ENCODE measurements at places on chromosomes 16 and 17. TPM values are rescaled to one million over a fixed set of nuclear protein-coding genes. Genes with fewer than 3 reads are reported as not detected.

- DNase-seq, result no peak
Observed at GRCh38 chr16:69217433-69217832, 30.5 kb downstream of the SNTB2 start.

GRCh38 chr16:5601957-5602356 lies 504.4 kb upstream of the EEF2KMT start:
- no peak for DNase-seq

GRCh38 chr16:71327720-71328119 lies 30.8 kb upstream of the CALB2 start:
- DNase-seq, result no peak

GRCh38 chr16:65059406-65059980 lies 62.4 kb downstream of the CDH11 start:
- DNase-seq, result no peak

- peak; percentile 68 for DNase-seq
Observed at GRCh38 chr16:51392521-51393187, 241.6 kb upstream of the SALL1 start.

- no peak for DNase-seq
Observed at GRCh38 chr16:80063031-80063712, 462.6 kb upstream of the MAF start.

- DNase-seq, result no peak
Observed at GRCh38 chr17:10435096-10435495, 13.3 kb upstream of the MYH8 start.

DNA sequence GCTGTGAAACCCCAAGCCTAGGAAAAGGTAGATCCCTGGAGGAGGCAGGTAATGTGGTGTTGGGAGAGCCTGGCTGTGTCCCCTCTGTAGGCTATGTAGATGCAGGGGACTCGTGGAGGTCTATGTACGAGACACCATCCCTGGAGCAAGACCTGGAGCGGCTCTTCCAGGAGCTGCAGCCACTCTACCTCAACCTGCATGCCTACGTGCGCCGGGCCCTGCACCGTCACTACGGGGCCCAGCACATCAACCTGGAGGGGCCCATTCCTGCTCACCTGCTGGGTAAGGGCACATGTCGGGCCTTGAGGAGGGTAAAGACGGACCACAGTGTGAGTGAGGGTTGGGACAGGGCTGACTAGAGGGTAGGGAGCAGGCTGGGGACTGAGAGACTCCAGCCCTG lies 12.0 kb downstream of the ACE start:
- no peak for DNase-seq

DNA sequence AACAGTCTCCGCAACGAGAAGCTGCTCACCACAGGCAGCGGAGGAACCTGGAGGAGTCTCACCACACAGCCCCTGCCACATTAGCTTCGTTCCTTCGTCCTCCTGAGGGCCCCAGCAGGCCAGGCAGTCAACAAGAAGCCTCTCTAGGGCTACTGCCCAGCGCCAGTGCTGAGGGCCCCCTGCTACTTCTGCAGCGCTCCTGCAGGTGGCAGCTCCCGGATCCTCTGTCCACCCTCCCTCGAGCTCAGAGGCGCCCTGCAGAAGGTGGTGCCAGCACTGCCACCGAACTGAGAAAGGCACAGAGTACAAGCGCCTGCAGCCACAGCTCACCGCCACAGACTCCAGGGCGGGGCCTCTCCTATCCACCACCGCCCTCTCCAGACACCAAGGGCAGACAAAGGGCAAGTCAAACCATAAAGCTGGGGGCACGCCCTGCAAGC lies 27.3 kb downstream of the KDM8 start:
- DNase-seq, result no peak

DNA sequence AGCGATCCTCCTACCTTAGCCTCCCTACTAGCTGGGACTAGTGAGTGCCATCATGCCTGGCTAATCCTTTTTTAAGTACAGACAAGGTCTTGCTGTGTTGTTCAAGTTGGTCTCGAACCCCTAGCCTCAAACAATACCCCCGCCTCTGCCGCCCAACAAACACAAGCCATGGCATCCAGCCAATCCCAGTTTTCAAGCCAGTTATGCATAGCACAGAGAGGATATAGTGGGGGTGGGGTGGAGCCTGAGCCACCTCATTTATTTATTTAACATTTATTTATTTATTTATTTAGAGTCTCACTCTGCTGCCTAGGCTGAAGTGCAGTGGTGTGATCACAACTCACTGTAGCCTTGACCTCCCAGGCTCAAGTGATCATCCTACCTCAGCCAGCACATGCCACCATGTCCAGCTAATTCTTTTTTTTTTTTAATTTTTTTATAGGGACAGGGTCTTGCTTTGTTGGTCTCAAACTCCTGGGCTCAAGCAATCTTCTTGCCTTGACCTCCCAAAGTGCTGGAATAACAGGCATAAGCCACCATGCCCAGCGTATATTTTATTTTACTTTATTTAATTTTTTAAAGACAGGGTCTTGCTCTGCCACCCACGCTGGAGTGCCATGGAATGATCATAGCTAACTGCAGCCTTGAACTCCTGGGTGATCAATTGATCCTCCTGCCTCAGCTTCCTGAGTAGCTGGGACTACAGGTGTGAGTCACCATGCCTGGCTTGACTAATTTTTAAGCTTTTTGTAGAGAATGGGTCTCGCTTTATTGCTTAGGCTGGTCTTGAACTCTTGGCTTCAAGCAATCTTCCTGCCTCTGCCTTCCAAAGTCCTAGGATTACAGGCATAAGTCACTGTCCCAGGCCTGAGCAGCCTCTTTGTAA lies 26.2 kb upstream of the KLHL11 start:
- DNase-seq, result no peak

- no peak for DNase-seq
Observed at GRCh38 chr17:75853433-75853832, 1.7 kb downstream of the WBP2 start.

- no peak for DNase-seq
Observed at GRCh38 chr17:36204724-36205500, 6.0 kb upstream of the CCL4L2 start.

- no peak for DNase-seq
Observed at GRCh38 chr17:79779661-79780365, 1.9 kb downstream of the CBX2 start.

DNA sequence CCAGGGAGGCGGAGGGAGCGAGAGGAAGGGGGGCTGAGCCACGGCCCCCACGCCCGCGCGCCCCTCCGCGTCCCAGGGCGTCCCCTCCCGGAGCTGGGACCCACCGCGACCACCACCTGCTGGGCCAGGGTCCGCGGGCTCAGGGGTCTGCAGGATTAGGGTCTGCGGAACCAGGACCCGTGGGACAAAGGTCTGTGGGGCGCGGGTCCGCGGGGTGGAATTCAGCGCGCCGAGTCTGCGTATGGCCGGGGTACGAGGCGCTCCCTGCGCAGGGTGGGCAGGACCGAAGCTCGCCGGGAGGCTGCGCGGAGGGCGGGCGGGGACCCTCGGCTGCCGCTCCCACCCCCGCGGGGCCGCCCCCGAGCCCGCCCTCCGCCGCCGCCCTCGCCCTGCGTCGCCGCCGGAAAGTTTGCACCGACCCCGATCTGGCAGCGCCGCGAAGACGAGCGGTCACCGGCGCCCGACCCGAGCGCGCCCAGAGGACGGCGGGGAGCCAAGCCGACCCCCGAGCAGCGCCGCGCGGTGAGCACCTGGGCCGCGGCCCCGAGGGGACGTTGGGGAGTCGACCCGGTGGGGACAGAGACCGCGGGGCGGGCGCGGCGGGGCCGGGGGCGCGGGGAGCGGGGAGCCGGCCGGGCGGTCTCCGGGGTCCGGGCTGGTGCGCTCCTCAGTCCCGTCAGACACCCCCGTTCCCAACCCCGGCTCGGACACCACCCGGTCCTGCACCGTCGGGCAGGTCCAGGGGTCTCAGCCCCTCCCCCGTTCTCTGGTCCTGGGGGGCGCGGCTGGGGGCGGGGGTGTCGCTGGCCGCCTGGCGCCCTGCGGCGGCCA lies at the start of gene GCGR:
GCGR (plus strand) TSS at position 423 of the 831 bp plus-strand sequence. CDS start 4,869 bp downstream, outside the sequence.
- DNase-seq, result no peak

DNA sequence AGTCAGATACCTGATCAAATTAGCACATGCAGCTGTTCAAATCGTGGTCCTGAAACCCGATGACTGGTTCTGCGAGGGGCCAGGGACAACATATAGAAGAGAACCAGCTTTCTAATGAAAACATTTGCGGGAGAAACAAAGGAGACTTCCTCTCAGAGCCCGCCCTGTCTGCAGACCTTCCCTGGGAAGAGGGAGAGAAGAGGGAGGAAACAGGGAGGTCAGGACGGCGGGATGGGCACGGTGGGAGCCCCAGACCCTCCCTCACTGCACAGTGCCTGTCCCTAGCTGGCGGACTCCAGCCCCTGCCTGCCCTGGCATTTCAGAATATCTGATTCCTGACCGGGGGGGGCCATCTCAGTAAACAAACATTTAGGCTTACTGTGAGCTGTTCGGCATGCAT lies 317.3 kb downstream of the FOXL1 start:
- no peak for DNase-seq

GRCh38 chr17:74679374-74679773 lies 33.3 kb downstream of the CD300LF start:
- no peak for DNase-seq

- peak; percentile 33 for DNase-seq
Observed at GRCh38 chr16:64356267-64356666, 765.6 kb downstream of the CDH11 start.

DNA sequence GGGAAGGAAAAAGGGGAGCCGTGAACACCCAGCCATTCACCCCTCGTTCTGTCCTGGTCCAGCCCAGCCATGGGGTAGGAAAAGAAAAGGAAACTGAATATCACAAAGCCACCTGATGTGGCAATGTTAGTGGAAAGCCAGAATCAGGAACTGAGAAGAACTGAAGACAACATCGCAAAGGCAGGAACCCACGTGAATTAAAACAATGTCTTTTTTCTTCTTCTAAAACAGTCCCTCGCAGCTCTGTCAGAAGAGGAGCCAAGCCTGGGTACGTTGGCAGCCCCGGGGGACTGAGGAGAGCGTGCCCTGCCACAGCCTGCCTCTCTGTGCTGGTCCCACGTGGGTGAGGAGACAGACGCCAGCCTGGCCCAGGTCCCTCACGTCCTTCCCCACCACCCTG lies 55.0 kb downstream of the ZNF423 start:
- DNase-seq, result no peak

DNA sequence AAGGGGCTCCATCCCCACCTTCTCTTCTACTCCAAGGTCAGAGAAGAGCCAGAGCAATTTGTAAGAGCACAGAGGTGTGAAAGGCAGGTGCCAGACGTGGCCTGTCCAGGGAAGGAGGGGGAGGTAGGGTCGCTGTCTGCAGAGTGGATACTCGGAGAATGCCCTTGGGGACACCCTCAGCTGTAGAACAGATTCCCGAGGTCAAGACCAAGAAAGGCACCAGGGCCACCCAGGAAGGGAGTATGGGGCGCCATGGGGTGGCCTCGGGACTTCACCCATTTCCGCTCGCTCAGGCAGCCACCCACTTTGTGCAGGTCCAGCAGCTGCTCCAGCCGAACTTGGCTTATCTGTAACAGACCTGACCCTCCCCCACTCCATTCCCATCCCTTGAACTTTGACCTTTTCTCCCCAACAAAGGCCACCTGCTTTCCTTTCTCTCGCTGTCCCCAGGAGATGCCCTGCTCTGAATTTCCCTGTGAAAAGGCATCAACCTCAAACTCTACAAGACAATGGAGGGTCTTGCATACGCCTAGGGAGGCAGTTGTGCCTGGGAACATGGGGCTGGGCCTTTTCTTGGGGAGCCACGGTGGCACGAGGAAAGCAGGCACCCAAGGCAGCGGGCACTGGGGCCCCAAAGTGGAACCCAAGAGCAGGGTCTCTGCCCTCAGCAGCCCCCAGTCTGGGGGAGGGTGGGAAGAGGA lies 11.3 kb upstream of the AXIN2 start:
- DNase-seq, result no peak

DNA sequence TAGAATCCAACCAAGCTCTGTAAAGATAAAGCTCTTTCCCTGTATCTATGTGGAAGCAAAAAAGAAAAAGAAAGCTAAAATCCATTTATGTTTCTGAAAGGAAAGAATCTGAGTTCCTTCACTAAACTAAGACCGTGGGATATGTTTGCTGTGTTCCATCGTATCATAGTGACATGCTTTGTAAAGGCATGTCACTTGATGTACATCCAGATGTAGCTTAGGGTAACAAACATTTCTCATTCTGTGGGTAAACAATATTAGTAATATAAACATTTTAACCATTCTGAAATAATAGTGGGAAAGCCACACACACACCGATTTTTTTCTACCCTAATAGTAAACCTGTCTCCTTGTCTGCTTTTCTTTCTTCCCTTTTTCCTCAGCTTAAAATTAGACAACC lies 78.1 kb downstream of the TUBD1 start:
- DNase-seq, result no peak

GRCh38 chr16:86042996-86043725 lies 144.2 kb downstream of the IRF8 start:
- DNase-seq, result no peak

DNA sequence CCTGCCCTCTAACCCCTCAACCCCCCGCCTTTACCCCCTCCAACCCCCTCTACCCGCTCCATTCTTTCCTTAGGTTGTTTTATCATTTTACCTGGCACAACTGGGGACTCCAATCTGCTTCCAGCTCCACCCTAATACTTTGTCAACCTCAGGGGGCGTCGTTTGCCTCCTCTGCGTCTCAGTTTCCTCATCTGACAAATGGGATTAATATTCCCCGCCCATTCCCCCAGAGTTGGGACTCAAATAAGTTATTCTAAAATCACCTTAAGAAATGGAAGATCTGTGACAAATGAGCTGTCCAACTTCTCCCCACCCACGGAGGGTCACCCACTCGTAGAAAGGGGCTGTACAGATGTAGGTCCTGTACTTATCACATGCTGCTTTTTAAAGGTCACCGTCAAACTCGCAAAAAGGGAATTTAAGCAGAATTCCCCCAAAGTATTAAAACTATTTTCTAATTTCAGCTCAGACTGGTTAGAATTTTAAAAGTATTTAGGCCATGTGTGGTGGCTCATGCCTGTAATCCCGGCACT lies 40.6 kb upstream of the CPNE2 start:
- DNase-seq, result no peak

DNA sequence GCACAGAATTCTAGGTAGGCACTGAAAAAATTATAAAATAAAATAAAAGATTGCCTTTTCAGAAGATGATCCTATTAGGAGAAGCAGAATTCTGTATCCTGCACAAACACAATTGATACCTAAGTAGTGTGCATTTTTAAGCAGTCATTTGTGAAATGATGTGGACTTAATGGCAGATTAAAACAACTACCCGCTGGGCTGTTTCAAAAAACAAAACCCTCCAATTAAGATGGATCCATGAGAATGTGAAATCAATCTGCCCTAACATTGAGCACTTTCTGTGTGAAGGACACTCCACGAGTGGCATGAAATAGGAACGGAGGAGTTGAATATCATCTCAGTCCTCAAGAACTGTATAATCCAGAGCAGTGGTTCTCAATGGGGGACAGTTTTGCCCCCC lies 1012.8 kb upstream of the EEF2KMT start:
- DNase-seq, result no peak

GRCh38 chr16:25009822-25010221 lies 5.3 kb downstream of the ARHGAP17 start:
- no peak for DNase-seq

Gene NOG
- 1.2 TPM for total RNA-seq

Gene KRTAP4-1
- not detected for total RNA-seq

Gene ETV4
- 8.1 TPM for total RNA-seq

Gene AIPL1
- total RNA-seq, result not detected

Gene OR4D1
- not detected for total RNA-seq

Data from H4 (cell line).